A549 treated with Hydrocortisone at 1 μM for 4 hours (cell line): ENCODE measurements at places on chromosomes 1 and 21. TPM values are rescaled to one million over a fixed set of nuclear protein-coding genes. Genes with fewer than 3 reads are reported as not detected.

AMY2A gene
- total RNA-seq = not detected in 5 replicates

RNPC3 gene
- total RNA-seq = 5.3 to 6.1 TPM (median 6.1 TPM) in 5 replicates

PRAMEF27 gene
- not detected in 5 replicates for total RNA-seq

MCOLN2 gene
- 2.1 to 2.7 TPM (median 2.4 TPM) in 5 replicates for total RNA-seq

PLA2G5 gene
- total RNA-seq = not detected in 5 replicates

OR10J1 gene
- total RNA-seq = not detected in 5 replicates

BEST4 gene
- total RNA-seq = 0.23 to 0.37 TPM (median 0.32 TPM) in 5 replicates

TNFRSF18 gene
- 0.17 to 0.42 TPM in 2 of 5 replicates, not detected in the others for total RNA-seq

FAM229A gene
- total RNA-seq = 2.1 to 4.5 TPM (median 3.7 TPM) in 5 replicates

GPR89A gene
- 15.3 to 18.4 TPM (median 16.2 TPM) in 5 replicates for total RNA-seq

PRAMEF15 gene
- not detected in 5 replicates for total RNA-seq

DRAXIN gene
- 0.03 to 0.09 TPM (median 0.05 TPM) in 5 replicates for total RNA-seq

TNFRSF1B gene
- total RNA-seq = 0.47 to 0.71 TPM (median 0.51 TPM) in 5 replicates

LAD1 gene
- 0.47 to 1.4 TPM (median 0.62 TPM) in 5 replicates for total RNA-seq
